ENCODE measurements at places on chromosomes 16 and 17.
A peak's percentile ranks its signal among the peaks of the same experiment; 100 is the strongest.

- no peak for DNase-seq
These were observed 39.3 kb upstream of the BRD7 start for GRCh38 chr16:50408001-50408561.

GRCh38 chr16:67965668-67966548 is 2.5 kb downstream of the SLC12A4 start:
- DNase-seq = no peak

- DNase-seq = no peak
These were observed 52.7 kb upstream of the ZNF469 start for GRCh38 chr16:88329726-88330700.

- no peak for DNase-seq
These were observed 26.2 kb upstream of the WFDC1 start for GRCh38 chr16:84268291-84269040.

DNA sequence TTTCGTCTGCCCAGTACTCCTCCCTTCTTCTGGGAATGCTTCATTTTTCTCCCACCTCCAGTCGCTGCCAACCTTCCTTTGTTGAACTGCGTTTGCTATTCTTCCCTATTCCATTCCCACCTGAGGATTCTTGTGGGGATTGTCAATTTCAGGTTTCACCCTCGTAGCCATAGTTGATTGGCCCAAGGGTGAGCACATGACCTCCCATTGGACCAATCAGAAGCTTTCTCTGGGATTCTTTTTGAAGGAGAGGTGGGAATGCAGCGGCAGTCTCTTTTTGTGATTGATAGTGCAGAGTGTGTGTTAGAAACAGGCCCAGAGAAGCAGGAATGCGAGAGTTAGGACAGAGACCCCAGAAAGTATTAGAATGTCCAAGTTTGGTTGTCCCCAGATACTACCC is 49.1 kb upstream of the GPRC5B start:
- DNase-seq = no peak

DNA sequence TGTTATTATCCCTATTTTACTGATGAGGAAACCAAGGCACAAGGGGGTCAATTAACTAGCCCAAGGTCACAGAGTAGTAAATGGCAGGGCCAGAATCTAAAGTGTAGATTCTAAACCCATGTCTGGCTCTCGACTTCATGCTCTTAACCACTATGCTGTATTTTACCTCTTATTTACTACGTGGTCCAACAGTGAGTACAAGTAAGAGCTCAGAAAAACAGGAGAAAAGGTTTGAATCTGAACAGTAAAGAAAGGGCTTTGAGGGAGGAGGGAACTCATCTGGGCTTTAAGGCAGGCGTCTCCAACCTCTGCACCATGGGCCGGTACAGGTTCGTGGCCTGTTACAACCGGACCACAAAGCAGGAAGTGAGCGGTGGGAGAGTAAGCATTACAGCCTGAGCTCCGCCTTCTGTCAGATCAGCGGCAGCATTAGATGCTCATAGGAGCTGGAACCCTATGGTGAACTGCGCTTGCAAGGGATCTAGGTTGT is 62.9 kb downstream of the SMURF2 start:
- peak; percentile 85 for DNase-seq

- DNase-seq = no peak
These were observed 472 bp upstream of the NME2 start for GRCh38 chr17:51165680-51166197.

Data from OCI-M1 (cell line).